ENCODE measurements at places on chromosomes 12 and 14.

- DNase-seq = no peak
Observed at GRCh38 chr14:43983721-43984120, 523.4 kb downstream of the FSCB start.

- DNase-seq = no peak
Observed at GRCh38 chr12:103334466-103334865, 161.3 kb downstream of the C12orf42 start.

GRCh38 chr12:123741937-123742572, 20.0 kb upstream of the DNAH10 start:
- no peak for DNase-seq

- DNase-seq = no peak
Observed at GRCh38 chr12:117743761-117744160, 225.0 kb downstream of the KSR2 start.

GRCh38 chr12:81114226-81114625, 36.3 kb downstream of the ACSS3 start:
- DNase-seq = no peak

DNA sequence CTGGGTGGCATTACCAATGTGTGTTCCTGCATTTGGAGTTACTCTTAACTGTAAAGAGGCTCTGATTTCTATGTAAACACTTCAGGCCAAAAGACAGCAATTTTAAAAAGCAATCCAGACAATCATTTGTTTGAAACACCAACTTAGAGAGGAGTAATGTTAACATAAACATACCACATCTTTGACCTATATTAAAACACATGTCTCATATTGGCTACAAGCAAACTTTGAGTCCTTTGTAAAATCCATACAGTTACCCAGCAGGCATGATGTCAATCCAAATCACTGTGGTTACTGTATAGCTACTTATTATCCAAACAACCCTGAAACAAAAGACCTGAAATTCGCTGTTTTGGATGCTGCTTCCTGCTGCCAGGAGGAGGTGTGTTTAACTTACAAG, 7.5 kb upstream of the G2E3 start:
- no peak for DNase-seq

- DNase-seq = no peak
Observed at GRCh38 chr12:86931714-86932113, 675.5 kb upstream of the MGAT4C start.

- DNase-seq = no peak
Observed at GRCh38 chr12:78645956-78646355, 218.6 kb upstream of the SYT1 start.

DNA sequence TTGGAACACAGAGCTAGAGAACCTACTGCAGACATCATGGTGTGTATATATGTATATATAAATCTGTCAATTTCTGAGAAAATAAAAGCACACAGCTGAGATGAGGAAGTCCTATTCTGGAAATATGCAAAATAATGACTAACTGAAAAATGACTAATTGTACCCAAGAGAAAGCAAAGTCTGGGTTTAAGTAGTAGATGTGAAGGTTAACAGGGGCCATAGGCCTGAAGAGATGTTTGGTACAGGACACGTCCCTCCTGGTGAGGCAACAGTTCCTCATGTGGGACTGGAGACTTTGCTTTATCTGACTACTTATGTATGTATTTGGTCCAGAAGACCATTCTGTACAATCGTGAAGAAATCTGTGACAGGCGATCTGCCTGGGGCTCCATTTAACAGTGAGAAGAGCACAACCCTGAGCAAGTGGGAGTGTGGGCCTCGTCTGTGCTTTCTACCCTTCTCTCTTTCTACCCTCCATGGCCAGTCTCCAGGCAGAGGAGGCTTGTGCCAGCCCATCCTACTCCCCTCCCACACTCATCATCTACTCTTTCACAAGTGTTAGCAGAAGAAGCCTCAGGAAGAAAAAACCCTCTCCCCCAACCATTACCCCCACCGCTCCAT, 67.5 kb downstream of the SLC41A2 start:
- DNase-seq = peak; percentile 51

DNA sequence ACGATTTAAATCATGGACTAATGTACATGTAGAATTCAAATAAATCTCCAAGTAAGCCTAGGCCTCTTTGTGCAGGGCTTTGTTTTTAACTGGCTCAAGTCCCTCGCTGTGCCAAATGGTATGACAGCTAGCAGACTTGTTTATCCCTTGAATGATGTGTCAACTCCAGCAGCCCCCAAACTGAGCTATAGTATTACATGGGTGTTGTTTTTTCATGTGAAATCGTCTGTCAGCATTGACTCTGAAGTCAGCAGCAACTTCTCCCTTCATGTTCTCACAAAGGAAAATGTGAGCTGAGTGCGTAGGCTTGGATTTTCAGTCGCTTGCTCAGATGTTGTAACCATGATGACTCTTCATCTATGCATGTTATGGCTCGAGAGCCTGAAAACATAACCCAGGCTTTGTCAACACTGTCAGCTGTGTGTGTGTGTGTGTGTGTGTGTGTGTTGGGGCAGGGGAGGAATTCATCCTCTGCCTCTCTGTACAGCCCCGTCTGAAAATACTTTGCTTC, 73.3 kb downstream of the PTHLH start:
- DNase-seq = no peak

DNA sequence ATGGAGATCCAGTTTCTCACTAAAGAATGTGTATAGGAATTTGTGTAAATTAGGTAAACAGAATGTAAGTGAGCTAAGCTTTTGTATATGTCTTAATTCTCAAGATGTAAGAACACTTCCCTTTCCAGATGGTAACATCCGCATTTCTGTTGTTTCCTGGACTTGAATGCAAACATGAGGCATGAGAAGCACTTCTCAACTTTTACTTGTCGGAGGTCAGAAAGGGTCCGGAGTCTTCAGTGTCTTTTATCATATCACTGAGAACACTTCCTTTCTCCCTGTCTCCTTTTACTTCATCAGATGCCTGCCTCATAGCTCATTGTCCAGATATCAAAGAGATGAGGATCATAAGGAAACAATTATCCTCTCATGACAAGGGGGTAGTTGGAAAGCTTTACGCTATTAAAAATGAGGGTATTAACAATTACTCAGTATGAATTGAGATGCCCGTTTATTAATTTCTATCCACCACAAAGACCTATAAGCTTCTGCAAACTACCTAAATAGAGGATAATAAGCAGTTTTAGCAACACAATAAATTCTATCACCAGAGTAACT, 214.1 kb upstream of the FLRT2 start:
- peak; percentile 18 for DNase-seq

GRCh38 chr12:47534695-47535094, 171.1 kb downstream of the RPAP3 start:
- no peak for DNase-seq

DNA sequence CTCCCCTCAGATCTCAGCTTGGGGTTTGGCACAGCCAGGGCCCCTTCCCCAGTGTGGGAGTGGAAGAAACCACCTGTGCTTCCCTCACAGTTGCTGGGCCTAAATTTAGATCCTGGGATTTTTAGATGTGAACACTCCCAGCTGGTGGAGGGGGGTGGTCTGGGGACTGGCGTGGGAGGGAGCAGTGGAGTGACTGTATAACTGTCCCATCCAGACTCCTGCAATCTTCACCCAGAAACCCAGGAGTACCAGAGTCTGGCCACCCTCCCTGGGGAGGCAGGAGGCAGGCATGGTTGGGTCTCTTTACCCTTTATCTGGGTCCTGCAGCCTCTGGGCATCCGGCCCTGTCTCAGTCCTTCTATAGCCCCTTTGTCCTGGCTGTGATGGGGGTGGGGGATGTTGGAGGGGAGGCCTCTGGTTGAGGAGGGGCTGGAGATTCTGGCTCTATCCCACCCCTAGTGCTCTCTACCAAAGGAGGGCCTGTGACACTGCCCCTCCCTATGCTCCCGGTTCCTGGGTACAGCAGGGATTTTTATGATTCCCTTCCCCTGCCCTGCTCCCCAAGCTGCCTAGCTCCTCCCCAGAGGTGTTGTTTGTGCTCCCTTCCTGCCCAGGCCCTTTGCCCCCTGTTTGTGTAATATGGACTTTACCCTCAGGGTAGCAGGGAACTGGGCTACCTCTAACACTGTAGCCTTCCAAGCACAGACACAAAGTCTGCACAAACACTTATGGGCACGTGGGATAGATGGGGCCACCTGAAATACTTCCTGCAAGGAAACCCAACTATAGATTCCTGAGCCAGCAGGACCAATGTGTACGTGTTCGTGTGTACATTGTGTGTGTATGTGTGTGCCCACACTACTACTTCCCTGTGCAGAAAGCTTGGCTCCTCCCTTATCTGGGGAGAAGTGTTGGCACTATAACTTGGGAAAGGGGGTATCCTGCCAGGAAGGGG, 1.7 kb downstream of the ERBB3 start:
- DNase-seq = no peak

GRCh38 chr14:68664225-68664681, 128.6 kb downstream of the ZFP36L1 start:
- no peak for DNase-seq

GRCh38 chr14:100070310-100070709, 5.1 kb downstream of the EVL start:
- no peak for DNase-seq

- DNase-seq = no peak
Observed at GRCh38 chr12:62008703-62009102, 251.5 kb upstream of the USP15 start.

GRCh38 chr12:33575346-33575745, 135.7 kb upstream of the SYT10 start:
- peak; percentile 28 for DNase-seq

DNA sequence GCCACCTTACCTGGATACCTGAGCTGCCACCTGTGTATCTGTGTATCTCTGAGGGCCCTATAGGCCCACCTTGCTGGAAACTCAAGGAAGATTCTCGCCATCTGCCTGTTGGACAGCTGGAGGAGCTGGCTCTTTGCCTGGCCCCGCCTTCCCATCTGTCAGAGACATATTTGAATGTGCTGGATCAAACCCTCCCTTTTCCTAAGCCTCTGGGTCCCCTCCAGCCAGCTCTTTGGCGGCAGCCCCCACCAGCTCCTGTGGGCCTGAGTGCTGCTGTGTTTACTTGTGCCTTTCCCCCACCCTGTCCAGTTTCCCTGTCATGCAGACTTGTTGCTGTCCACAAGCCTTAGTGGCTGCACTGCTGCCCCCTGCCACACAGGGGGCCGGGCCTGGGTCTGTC, 55.9 kb upstream of the SRSF5 start:
- no peak for DNase-seq

DNA sequence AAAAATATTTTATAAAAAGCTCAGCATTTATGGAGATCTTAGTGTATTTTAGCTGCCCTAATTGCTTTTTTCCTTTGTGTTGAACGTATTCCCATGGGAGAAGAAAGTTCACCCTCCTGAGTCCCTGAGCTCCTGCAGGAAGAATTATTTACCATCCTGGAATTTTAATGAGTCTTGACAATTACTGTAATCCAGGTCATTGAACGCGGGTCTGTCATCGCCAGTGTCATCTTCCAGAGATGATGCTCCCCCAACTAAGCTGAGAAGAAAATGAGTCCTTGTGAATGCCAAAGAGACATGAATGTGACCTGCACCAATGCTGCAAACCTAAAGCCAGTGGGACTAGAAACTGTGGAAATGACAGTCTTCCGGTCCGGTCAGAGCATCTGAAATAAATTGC, 129.5 kb downstream of the FBXL14 start:
- DNase-seq = no peak

- DNase-seq = no peak
Observed at GRCh38 chr12:116092162-116092561, 185.3 kb downstream of the MED13L start.

DNA sequence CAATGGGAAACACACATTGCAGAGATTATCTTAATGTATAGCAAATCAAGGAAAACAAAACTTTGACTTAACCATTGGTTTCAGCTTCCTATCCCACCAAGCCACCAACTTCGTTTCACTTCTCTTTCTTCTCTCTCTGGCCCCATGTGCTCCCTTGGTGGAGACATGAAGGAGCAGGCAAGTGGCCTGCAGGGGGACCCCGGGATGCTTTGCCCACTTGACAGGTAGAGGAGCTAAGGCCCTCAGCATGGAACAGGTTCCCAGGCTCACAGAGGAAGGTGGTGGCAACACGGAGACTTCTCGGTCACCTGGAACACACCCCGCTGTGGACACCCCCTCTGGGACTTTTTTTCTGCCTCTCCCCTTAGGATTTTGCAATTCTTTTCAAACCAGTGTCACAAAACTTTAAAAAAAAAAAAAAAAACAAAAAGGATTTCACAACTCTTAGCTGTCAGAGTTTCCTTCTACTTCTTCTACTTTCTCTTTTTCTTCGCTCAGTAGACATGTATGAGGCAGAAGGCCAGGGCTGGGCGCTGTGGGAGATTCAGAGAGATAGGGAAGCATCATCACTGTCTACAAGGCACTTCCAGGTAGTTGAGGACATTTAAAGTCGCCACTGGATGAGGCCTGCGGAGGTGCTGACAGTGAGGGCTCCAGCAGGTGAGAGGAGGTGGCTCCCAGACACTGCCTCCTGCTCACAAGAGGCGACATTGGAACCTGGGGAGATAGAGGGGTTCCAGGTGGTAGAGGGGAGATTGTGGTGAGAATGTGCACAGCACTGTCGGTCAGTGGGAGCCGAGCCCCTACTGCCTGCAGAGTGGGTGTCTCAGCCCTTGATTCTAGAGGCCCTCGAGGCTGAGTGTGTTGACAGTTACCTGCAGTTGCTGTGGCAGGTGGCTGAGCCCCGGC, 119.6 kb downstream of the GCH1 start:
- DNase-seq = peak; percentile 69

- DNase-seq = peak; percentile 88
Observed at GRCh38 chr12:11652351-11653040, 3.0 kb downstream of the ETV6 start.

DNA sequence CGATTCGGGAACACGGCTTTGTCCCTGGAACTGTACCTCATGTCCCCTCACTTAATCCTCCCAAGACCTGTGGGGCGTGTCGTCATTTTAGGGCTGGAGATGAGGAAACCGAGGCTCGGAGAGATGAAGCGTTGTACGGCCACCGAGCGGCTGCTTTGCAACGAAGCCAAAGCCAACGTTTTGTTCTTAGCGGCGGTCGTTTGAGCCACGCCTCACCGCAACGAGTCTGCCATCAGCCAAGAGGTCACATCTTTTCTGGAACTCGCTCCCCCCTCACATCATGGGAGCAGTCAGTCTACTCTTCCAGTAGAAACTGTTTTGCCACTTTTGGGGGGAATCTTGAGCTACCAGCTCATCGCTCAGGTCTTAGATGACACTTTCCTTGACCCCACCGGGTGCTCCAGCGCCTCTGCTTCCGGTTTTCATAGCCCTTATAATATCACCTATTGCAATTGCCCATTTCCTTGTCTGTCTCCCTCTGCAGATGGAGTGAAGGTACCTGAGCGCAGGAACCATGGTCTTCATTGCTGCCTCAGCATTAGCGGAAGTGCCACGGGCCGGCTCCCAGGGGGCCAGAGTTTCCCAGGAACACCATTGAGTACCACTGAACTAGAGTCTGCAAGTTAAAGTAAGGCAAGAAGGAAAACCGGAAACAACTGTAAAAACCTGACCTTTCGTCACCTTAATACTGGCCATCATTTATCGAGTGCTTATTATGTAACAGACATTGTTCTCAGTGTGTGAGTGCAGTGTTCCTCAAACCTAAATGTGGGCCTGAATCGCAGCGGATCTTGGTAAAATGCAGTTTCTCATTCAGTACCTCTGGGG, 19.6 kb downstream of the NINJ2 start:
- DNase-seq = peak; percentile 60

- DNase-seq = no peak
Observed at GRCh38 chr14:24070285-24071143, 848 bp upstream of the CPNE6 start.

- peak; percentile 12 for DNase-seq
Observed at GRCh38 chr14:102320033-102320660, 601 bp downstream of the ZNF839 start.

Measured in suppressor macrophage (primary cell).